NT2/D1 (cell line): ENCODE measurements at places on chromosomes 7 and 10.

DNA sequence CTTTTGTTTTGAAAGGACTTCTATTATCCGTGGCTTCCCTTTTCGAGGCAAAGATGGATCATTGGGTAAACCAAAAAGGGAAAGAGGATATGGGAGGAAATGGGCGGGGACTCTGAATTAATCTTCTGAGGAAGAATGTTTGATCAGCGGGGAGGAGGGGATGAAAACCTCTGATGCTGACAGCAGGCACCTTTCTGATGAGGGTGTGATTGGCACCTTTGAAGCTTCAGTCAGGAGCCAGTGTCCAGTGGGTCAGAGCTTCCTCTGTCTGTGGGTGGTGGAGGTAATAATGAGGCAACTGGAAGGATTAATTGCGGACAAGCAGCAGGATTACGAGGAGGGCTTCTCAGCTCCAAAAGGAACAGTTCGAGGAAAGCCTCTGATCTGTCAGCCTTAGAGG, 877.6 kb downstream of the LRMDA start:
- DNase-seq = no peak

DNA sequence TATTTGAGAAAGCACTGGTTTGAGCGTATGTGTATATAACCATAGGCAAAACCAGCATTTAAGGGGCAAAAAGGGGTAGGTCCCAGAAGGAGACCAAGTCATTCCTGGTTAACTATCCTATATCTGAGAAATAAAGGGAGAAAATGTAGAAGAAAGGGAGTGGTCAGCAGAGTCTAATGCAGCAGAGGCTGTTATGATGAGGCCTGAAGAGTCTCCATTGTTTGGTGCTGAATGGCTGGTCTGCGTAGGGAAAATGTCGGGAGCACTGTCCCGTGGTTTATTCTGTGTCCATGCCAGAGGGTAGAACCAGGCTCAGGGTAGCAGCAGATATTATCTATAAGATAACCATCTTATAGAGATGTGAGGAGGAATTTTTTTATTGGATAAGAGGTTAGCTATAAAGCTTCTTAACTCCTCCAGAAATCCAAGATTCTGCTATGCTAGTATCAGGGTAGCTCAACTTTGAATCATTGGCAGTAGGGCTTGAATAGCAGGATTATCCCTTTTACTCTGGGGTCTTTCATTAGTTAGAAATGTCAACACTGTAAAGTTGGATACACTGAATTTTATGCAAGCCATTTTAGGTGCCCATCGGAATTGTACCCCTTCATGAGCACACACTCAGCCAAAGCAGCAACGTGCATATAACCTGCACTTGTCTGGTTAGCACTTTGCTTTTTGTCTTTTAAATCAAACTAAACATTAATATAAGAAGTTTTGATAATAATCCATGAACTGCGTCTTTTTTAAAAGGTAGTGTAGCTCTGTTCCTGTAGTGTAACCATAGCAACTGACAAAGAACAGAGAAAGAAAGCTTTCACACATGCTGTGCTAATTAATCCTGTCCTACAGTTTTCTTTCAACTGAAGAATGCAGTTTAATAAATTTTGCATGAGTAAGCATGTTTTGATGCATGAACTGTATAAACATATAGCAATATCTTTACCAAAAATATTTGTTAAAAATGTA, 312.0 kb upstream of the FZD1 start:
- DNase-seq = peak; percentile 18

DNA sequence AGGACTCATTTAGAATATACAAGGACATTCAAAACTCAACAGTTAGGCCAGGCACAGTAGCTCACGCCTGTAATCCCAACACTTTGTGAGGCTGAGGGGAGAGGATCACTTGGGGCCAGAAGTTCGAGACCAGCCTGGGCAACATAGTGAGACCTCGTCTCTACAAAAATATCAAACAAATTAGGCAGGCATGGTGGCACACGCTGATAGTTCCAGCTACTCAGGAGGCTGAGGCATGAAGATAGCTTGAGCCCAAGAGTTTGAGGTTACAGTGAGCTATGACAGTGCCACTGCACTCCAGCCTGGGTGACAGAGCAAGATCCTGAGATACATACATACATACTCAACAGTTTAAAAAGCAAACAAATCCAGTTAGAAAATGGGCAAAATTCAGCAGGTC, 44.9 kb downstream of the GNA12 start:
- no peak for DNase-seq

GRCh38 chr10:94208315-94208714, 154.4 kb downstream of the NOC3L start:
- DNase-seq = no peak

GRCh38 chr7:92699560-92699959, 109.4 kb upstream of the FAM133B start:
- no peak for DNase-seq

DNA sequence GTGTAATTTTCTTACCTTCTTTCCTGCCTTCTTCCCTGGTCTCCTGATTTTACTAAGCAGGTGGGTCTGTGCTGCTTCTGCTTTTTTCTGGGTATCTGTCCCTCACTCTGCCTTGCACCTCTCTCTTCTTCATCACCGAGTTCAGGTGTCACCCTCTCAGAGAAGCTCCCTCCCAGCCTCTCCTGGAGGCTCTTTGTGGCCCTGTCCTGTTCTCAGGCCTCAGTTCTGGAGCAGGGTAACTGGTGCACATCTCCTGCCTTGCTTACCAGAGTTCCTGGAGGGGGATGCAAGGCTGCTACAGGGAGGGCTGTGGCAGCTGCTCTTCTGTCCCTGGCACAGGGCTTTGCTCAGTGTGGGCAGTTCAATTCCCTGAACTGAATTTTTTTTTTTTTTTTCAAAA, 66.1 kb downstream of the RBM33 start:
- DNase-seq = no peak

- DNase-seq = no peak
Measured at GRCh38 chr7:44881610-44882009, 3.7 kb downstream of the PURB start.

- DNase-seq = no peak
Measured at GRCh38 chr10:83764666-83765065, 374.6 kb upstream of the GHITM start.

DNA sequence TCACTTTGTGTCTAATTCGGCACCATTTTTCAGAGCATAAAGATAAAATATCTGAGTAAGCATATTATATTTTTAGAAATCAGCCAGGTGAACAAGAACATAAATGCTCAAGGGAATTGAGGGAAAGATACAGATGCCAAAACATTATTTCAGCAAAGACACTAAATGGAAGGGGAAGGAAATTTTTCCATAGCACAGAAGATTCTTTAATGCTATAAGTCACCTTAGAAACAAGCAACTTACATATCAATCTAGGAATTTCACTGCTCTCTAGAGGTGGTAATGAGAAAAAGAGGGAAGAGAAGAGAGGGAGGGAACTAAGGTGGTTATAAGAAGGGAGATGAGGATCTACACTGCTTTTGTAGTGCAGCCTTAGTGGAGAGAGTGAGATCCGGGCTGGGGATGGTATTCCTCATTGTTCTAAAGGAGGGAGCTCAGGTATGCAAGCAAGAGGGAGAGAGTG, 20.4 kb downstream of the ZNF365 start:
- no peak for DNase-seq

DNA sequence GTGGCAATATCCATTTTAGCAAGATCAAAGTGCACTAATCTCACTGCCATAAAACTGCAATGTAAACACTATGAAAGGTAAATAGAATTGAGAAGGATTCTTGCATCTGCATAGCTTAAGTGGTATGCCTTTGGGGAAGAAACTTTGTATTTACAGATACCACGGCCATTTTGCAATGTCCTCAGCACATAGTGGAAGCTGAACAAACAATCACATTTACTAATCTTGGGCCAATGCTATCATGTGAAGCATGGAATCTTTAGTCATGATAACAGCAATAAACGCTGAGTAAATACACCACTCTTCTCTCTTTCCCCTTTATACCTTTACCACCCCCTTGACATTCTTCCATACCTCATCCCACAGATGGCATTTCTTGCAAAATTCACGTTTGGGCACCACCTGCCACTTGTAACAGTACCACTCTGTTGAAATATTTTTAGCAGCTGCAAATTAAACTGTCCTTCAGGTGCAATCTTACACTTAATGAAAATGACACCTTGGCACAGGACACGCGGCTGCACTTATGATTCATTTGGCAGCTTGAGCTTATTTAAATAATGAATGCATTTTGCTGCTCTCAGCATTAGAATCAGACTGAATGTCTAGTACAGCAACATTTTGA, 171.8 kb downstream of the SEMA3A start:
- no peak for DNase-seq

GRCh38 chr10:91550021-91550420, 82.8 kb downstream of the PPP1R3C start:
- DNase-seq = no peak

DNA sequence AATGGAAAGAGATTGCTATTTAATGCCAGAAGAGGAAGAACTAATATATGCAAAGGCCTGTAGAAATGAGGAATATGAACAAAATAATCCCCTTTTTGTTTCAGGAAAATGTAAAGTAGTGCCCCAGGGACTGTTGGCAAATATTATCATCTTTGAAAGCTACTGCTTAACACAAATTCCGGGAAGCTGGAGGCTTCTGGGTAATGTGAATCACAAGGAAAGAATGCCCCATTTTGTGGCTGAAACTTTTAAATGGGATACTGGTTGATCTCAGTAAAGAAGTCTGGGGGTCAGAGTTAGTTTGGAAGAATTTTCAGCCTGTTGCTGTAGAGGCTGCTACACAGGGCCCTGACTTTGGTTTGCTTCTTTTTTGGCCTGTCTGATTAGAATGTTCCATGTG, 141.0 kb downstream of the PTEN start:
- DNase-seq = no peak

GRCh38 chr7:22833113-22833855, 10.6 kb upstream of the TOMM7 start:
- DNase-seq = no peak

GRCh38 chr10:101941871-101942270, 98.3 kb upstream of the KCNIP2 start:
- no peak for DNase-seq

DNA sequence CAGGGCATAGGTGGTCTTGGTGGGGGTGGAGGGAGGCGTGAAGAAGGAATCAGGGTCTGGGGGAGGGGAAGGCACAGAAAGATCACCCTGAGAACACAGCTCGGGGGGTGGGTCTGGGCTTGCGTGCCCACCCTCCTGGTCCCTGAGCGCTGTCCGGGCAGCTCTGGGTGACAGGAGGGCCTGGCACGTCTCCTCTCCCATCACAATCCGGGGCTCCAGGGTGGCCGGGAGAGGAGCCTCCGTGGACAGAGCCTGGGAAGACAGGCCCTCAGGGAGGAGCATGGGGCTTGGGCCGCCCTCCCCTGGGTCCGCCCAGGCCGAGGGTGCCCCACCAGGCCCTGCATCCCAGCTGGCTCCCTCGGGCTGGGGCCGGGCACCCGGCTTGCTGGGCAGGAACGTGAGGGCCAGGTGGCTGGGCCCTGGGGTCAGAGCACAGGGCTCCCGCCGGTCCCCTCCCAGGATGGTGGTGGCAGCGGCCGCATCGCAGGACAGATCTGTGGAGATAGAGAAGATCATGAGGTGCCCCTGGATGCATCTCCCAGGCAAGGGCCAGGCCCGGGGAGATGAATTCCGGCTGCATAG, 3.1 kb downstream of the NACAD start:
- DNase-seq = no peak

GRCh38 chr10:98778277-98778759, 331.6 kb upstream of the HPS1 start:
- no peak for DNase-seq

DNA sequence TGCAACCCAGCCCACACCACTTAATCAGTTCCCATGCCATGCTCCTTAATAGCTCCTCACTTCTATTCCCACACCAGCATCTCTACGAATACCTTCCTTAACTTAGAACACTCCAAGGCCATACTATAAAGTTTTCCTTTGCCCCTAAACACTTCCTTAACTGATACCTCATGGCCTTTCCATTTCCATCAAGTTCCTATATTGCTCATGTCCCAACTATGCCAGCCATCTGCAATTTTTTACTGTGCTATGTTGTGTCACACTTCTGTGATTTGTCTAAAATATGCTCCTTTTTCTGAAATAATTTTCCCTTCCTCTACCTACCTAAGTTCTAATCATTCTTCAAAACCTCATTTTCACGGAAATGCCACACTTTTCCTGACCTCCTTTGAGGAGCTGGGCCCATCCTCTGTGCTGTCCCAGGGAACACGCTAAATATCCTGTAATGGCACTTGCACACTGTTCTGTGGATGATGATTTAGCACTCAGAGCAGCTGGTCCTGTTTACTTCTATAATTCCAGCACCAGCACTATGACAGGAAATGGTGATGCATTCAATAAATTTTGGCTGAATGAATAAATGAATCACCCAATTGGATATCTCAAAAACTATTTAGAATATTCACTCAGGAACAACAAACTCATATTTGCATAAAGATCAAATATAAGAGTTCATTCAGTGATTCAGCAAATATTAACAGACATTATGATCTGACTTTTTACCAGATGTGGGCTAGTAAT, 266.5 kb upstream of the HGF start:
- DNase-seq = no peak

DNA sequence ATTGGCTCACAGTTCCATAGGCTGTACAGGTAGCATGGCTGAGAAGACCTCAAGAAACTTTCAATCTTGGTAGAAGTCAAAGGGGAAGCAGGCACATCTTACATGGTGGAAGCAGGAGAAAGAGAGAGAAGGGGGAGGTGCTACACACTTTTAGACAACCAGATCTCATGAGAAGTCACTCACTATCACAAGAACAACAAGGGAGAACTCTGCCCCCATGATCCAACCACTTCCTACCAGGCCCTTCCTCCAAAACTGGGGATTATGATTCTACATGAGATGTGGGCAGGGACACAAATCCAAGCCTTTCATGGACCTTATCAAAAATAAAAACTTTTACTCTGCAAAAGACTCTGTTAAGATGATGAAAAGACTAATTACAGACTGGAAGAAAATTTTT, 183.2 kb upstream of the TRIM24 start:
- DNase-seq = no peak

GRCh38 chr10:103504181-103504783, 10.8 kb downstream of the NEURL1 start:
- DNase-seq = no peak

DNA sequence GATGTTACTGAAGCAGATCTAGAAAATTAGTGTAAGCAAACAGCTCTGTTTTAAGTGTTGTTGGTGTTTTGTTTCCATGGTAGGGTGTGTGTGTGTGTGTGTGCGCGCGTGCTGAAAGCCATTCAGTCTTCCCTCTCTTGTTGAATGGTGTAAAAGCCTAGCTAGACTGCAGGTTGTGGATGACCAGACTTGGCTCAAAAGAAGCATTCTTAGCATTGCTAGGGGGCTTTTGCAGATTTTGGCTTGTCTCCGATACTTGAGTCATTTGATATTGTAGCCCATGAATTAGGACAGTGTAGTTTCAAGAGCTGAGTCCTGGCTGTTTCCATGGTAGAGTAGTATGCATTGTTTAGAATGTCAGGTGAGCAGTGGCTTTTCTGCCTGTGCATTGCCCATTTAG, 99.1 kb downstream of the SND1 start:
- no peak for DNase-seq

- DNase-seq = no peak
Measured at GRCh38 chr10:48414778-48415177, 108.3 kb downstream of the MAPK8 start.
